ENCODE measurements at places on chromosomes 11 and 22.

GRCh38 chr11:60288531-60288930, 8.1 kb downstream of the MS4A4A start:
- DNase-seq = no peak

- no peak for DNase-seq
Measured at GRCh38 chr11:125263268-125263790, 98.8 kb downstream of the PKNOX2 start.

GRCh38 chr11:80873310-80873999, 1432.6 kb upstream of the TENM4 start:
- no peak for DNase-seq

DNA sequence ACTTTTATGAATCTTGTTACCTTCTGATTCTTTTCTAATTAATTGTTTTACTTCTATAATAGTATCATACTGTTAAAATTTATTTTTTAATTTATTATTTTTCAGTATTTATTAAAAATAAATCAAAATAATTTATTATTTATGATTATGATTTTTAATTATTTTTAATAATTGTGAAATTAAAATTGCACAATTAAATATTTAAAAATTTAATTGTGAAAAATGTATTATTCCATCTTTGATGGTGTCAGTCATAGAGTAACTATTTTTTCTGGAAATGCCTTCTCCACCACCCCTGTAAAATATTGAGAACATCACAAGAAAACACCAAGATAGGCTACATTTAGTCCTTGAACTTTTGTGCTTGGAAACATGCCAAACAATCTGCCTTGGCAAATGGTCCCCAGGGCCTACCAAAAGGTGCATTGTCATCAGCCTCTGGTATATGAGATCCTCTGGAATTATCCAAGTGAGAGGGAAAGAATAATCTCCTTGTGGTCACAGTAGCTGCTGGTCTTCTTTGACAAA, at the start of gene OR8H2:
OR8H2 (plus strand) TSS at position 478 of the 528 bp plus-strand sequence. CDS start 1,356 bp downstream, outside the sequence.
- DNase-seq = no peak

DNA sequence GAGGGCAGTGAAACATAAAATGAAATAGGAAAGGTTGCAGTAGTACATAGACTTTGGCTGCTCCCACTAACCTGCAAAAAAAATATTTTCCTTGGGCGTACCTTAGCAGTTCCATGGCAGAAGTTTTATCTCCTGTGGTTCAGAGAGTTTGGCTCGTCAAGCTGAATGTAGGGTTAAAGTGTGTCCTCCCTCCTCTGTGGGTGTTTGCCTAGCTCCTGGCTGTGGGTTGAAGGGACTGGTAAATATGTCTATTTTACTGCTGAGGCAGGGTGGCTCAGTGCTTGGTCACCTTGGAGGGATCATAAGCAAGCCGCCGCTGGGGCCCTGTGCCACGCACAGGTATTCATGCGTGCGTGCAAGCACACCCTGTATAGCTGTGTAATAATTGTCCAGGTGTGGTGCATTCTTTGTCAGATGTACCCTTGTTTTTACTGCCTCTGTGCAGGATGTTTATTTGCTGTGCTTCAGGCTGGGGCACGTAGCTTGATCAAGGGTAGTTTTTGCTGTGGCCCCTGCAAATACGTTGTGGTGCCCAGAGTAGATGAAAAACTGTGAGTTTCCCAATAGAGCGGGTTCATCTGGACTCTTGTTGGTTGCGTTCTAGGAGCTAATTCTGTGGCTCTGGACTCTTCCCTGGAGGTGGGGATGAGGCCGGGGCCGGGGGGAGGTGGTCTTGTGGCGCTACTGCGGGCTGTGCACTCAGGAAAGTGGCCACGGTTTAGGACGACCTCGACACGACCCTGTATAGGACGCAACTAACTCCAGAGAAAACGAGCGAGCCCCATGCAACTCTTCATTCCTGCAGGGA, 732 bp upstream of the SORL1 start:
- no peak for DNase-seq

- no peak for DNase-seq
Measured at GRCh38 chr11:126360049-126360446, 4.6 kb downstream of the ST3GAL4 start.

DNA sequence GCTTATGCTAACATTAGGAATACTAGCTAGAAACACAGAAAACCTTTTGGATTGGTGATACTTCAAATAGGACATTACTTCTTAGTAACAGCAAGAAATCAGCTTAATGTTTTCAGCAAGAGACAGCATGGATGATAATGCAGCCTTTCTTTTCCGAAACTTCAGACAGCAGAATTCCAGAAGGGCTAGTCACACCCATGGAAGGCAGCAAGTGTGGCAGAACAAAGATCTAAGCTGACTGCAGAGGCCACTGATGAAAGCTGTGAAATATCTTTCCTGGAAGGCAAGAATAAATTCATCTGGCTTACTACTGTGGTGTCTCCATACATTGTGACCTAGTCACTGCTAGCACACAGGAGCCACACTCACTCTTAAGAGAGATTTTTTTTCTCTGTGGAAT, 100.3 kb downstream of the CCDC83 start:
- no peak for DNase-seq

DNA sequence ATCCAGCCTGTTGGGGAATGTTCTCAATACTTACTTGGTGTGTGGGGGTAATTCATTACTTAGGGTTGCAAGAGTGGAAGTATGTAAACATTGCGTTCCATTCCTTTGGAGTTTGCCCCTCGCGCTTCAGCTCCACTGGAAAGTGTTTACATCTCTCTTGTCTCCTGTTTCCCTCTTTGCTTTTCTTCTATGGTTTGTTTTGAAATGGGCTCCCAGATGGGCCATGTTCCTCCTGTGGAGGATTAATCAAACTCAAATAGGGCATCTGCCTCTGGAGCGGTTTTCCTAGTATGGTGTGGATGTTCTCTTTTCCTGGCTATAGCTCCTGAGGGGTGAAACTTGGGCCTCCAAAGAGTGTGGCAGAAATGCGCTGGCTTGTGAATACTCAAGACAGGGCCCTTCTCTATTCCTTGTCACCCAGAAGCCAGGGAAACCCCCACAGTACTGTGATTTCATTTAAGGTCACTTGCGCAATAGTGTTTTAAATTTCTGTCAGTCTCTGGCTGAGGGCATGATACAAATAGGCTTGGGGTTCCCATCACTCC, 51.9 kb downstream of the CD44 start:
- no peak for DNase-seq

All from cortex of kidney (tissue), 1 donor.